Activated T-cell treated with anti-CD3 and anti-CD28 coated beads, Interleukin-2, amount 50 U/mL, for 72 hours (primary cell): ENCODE measurements at places on chromosomes 1 and 21.

DNA sequence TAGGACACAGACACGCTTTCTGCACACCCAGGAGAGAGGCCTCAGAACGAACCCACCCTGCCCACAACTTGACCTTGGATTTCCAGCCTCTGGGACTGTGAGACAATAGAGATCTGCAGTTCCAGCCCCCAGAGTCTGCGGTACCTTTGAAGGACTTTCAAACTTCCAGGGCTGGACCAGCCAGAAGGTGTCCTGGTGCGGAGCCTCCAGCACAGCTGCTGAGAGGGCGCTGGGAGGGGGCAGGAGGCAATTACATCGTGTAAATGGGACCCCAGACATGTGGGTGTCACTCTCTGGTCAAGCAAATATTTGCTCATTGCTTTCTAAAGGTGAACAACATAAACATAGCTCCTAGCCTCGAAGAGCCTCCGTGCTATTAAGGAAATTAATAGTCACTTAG, 58.7 kb upstream of the ACTRT2 start:
- no peak for DNase-seq

GRCh38 chr1:156115514-156116374, 1.2 kb downstream of the LMNA start:
- no peak for DNase-seq

GRCh38 chr1:61403679-61404596, 321.0 kb downstream of the TM2D1 start:
- DNase-seq: no peak

DNA sequence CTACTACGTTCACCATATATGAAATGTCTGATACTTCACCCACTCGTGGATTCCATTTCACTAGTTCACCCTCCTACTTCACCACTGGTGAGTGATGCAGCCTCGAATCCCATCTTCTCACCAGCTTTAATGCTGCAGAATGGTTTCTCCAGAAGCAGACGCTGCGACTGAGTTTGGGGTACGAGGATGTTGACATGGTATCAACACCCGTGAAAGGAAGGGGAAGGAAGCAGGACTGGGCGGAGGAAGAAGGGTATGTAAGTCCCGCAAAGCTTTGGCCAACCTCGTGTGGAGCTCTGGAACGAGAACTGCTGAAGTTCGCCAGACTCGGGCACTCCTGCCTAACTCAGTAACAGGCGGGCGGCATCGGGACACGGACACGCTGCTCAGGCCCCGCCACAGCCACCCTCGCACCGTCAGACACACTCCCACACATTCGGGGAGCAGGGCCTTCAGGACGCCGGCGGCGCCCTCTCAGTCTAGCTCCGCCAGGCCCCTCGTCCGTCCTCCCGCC, 833 bp upstream of the DIP2A start:
- peak; percentile 58 for DNase-seq

GRCh38 chr1:211959221-211959620, 76.1 kb downstream of the INTS7 start:
- DNase-seq: no peak

GRCh38 chr21:46229133-46229922, 754 bp upstream of the LSS start:
- no peak for DNase-seq

GRCh38 chr1:48242141-48242736, 19.7 kb downstream of the SLC5A9 start:
- no peak for DNase-seq

GRCh38 chr1:92481599-92481925, 5.2 kb downstream of the GFI1 start:
- no peak for DNase-seq

DNA sequence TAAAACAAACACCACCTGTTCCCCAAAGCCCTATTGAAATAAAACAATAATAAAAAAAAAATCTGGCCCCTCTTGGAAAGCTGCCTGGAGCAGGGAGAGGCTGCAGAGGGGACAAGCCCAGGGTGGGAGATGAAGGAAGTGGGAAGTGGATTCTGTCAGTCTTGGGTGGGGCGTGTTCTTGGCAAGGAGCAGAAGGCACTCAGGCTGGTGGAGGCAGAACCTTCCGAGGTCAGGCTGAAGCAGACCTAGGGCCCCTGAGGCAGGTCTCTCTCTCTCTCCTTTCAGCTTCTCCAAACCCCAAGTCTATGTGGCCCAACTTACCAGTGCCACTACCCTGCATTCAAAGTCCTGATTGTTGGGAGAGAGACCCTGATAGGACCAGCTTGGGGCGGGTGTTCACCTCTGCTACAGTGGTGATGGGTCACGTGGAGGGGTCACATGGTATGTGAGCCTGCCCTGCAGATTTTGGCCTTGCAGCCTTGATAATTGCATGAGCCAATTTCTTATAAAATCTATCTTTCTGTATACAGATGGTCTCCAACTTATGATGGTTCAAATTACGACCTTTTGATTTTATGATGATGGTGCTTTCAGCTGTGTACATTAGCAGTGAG, 145.4 kb upstream of the C1orf174 start:
- no peak for DNase-seq

- no peak for DNase-seq
Observed at GRCh38 chr1:58059789-58060188, 486.7 kb downstream of the OMA1 start.

DNA sequence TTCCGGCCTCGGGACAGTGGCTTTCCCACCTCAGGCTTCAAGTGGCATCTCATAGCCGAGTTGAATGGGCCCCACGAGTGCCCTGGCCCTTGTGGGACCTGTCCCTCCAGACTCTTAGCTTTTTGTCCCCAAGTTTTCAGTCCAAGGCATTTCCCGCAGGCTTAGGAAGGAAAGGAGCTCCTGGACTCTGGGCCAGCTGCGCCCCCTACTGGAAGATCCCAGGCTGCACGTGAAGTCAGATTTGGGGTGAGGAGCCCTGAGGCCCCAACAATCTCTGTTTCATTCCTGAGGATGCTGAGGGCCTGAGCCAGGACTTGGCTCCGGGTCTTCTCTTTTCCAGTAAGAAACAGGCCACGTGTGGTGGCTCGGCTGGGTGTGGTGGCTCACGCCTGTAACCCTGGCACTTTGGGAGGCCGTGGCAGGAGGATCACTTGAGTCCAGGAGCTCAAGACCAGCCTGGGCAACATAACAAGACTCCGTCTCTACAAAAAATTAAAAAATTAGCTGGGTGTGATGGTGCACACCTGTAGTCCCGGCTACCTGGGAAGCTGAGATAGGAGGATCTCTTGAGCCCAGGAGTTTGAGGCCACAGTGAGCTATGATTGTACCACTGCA, 67.4 kb downstream of the ARHGEF10L start:
- peak; percentile 54 for DNase-seq

- DNase-seq: peak; percentile 38
Observed at GRCh38 chr1:114152508-114153260, 985 bp downstream of the SYT6 start.

DNA sequence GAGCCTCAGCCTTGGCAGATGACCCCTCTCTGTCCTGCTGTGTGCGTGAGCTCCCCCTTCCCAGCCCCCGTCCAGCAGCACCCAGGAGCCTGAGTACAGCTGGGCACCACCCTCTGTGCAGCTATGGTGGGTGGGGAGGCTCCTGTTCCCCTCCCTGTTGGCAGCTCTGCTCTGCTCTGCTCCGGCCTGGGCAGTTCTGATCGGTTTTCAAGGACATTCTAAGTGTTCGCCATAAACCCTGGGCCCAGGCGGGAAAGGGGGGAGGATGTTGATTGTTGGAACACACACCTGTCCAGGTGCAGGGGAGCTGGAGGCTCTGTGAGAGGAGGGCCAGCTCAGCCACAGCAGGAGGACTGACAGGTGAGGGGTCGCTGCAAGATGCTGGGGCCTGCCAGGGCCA, at the start of gene CLCNKB:
Gene CLCNKB (plus strand): TSS at position 262 of the 400 bp plus-strand sequence. CDS start 711 bp downstream, outside the sequence.
- DNase-seq: no peak

DNA sequence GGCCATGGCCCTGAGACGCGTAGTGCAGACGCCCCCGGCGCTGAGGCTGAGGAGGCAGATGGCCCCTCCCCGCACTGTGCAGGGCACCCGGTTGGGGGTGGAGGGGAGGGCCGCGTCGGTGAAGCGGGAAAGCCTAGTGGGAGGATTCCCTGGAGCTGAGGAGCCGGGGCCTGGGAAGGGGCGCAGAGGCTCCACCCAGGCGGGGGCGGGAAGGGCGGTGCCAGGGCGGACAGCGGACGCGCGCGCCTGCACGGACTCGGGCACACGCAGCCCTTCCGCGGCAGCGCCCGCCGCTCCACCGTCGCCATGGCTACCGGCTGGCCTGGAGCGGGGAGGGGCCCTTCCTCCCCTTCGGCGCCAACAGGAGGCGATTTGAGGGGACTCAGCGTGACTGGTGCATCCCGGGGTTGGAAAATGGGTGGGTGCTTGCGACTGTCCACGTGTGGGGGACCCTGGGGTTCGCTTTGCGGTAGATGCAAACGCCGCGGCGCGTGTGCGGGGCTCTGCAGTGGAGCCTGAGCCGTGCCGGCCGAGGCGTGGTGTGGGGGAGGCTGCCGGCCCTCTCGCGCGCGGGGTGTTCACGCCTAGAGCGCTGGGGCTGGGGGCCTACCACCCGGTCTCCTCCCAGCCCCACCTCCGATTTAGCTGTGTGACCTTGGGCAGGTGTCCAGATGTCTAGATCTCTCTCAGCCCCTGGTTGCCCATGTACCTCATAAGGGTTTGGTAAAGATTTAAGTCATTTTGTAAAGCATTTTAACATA, 35.1 kb downstream of the PTPRF start:
- peak; percentile 55 for DNase-seq

DNA sequence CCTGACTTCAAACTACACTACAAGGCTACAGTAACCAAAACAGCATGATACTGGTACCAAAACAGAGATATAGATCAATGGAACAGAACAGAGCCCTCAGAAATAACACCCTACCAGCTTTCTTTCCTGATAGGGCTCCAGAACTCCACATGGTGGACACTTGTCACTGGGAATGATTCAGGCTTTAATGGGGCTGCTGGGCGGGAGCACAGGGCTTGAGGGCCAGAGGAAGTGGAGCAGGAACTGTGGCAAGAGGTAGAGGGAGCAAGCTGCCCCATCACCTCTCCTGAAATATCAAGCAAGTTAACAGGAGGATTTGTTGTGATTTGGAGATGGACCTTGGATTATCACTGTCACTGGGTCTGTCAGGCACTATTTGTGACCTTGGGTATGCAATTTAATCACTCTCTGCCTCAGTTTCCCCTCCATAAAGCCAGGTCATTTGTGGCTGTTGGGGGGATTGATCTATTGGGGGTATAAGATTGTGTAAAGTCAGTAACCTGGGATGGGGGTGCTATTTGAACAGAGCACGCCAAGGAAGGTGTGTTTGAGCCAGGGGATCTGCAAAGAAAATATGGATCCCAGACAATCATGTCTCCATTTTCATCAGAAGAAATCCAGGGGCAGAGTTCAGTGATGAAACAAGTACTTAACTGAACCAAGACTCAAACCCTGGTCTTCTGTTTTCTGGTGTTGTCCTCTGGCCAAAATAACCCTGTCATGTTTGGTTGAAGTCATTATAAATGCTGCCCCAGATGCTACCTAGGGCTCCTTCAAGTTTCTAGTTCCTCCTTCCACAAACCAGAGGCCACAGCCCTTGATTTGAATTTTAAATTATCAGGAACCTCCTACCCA, 25.2 kb downstream of the ETS2 start:
- no peak for DNase-seq

DNA sequence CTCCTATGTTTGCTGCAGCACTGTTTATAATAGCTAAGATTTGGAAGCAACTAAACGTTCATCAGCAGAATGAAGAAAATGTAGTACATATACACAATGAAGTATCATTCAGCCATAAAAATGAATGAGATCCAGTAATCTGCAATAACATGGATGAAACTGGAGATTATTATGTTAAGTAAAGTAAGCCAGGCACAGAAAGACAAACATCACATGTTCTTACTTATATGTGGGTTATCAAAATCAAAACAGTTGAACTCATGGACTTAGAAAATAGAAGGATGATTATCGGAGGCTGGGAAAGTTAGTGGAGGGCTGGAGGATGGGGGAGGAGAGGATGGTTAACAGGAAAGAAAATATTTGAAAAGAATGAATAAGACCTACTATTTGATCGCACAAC, 1017.6 kb downstream of the KCNT2 start:
- no peak for DNase-seq

- no peak for DNase-seq
Observed at GRCh38 chr1:235270625-235271024, 57.4 kb downstream of the ARID4B start.

GRCh38 chr1:205032508-205032907, 10.5 kb upstream of the CNTN2 start:
- DNase-seq: no peak

- DNase-seq: no peak
Observed at GRCh38 chr1:196651079-196651478, 764 bp upstream of the CFH start.

DNA sequence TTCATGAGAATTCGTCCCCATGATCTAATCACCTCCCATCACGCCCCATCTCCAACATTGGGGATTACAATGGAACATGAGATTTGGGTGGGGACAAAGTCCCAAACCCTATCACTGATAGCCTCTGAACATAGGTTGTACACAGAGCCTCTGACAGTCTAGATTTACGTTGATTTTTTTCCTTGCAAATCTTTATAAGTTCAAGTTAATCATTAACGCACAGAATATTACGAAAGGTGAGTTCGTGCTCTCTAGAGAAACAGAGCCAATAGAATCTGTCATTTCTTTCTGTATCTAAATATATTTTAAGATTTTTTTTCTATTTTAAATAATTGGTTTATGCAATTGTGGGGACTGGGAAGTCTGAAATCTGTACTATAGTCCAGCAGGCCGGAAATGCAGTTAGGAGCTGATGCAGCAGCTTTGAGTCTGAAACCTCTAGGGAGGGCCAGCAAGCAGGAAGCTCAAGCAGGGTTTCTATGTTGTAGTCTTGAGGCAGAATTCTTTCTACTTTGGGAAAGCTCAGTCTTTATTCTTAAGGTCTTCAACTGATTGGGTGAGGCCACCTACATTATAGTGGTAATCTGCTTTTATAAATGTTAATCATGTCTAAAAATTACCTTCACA, 61.0 kb downstream of the SELENOF start:
- DNase-seq: no peak

- DNase-seq: no peak
Observed at GRCh38 chr1:153354515-153355193, 3.0 kb upstream of the S100A9 start.

- no peak for DNase-seq
Observed at GRCh38 chr1:178467837-178468236, 28.9 kb downstream of the CLEC20A start.

DNA sequence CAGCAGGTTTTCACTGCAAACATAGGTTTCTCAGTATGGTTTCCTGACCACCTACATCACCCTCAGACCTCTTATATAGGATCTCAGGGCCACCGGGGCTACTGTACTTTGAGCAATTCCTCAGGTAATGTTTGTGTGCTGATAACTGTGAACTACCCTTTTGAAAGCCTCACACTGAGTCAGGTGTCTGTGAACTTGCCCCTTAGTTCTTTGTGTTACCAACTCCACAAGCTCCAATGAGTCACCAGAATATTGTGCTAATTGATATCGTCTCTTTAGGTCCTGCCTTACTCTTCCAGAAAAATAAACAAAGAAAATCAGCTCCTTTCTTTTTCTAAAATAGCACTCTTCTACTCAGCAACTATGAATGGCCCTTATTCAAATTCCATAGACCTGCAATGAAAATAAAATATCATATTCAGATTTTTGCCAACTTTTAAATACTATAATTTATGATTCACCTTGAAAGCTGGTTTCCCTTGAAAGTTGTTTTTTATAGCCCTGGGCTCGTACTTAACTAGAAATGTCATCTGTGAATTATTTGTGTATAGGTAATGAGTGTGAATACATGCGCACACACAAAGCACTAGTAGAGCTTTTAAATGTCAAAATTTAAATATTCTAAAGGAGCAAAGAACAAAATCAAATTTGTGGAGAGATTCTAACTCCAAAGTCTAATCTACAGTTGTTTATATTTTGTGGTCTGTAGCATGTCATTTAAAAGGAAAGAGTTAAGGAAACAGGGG, 88.1 kb upstream of the WARS2 start:
- no peak for DNase-seq
